HL-60 (cell line): ENCODE measurements at places on chromosomes 11 and 22.

GRCh38 chr22:31080164-31080847 lies 812 bp upstream of the SMTN start:
- DNase-seq: no peak

DNA sequence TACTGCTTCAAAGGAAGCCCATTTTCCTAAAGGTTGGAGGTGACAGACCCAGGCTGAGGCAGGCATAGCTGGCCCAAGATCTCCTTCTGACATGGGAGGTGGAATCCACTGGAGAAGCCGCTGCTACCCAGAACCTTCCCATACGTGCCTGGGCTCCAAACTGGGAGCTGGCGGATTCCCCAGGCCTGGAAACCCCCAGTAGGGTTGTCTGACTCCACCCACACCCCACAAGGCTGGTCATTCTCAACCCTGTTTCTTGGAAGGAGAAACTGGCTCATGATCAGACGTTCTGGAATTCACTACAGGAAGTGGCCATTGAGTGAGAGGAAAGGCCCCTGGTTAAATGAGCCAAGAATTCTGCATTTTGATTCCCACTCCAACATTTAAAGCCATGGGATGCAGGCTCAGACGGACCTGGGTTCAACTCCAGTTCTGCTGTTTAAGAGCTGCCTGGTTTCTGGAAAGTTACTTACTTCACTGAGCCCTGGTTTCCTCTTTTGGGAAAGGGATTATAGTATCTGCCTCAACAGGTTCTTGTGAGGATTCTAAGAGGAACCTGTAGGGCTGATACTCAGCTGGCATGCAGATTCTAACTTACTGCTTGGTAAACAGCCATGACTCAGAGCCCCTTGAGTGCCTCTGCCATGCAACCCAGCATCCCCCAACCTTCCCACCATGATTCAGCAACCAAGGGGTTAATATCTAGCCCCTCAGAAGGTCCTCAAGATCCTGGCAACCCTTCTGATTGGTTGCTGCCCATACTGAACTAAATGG lies 19.4 kb upstream of the TSKU start:
- no peak for DNase-seq

- no peak for DNase-seq
Measured at GRCh38 chr22:33124471-33124870, 66.3 kb upstream of the SYN3 start.

DNA sequence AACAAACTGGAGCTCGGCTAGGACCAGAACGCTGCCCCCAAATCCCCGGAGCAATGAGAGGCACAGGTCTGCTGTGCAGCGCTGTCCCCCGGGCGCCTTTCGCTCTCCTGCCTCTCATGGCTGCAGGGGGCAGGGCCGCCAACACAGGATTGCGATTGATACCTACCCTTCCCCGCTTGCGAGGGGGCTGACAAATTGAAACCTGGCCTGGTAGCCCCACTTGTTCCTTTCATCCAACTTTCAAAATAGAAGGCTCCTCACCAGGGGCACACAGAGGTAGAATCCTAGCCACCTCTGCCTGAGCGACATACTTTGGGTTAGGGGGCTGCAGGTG lies 642 bp upstream of the CASTOR1 start:
- no peak for DNase-seq

DNA sequence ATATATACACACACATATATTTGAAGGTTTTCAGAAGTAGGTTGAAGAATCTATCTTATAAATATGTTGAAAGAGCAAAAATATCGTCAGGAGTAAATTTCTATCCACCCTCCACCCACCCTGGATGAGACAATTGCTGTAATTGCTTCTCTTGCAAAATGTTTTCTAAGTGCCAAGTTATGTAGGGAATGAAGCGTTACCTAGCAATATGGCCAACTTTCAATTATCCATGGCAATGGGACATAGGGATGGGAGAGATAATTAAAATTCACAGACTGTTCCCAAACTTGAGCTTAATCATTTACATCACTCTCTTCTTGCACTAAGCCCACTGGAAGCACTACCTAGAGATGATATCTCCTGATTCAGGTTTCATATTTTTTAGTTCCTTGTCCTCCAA lies 806.2 kb upstream of the RAG2 start:
- no peak for DNase-seq

- no peak for DNase-seq
Measured at GRCh38 chr11:58179648-58180047, 9.2 kb upstream of the OR9Q2 start.

DNA sequence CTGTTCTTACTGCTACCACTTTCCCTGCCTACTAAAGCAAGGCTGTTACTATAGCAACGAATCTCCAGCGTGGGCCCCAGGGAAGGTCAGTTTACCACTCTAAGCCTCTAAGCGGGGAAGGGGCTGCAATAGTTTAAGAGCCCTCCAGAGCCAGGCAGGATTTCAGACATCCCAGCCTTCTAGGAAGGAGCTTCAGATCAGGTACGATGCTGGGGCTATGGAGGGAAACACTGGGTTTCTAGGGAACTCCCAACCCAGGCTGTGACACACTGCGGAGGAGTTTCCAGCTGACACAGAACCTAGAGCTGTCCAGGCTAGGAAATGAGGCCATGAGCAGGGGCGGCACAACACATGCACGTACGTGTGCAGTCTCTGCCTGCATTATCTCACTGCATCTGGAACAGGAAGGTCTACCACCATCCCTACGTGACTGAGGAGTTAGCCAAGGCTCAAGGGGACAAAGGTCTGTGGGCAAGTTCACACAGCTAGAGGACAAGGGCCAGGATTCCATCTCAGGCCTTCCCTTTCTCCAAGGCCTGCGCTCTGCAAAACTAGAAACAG lies 20.4 kb downstream of the HPS4 start:
- no peak for DNase-seq

DNA sequence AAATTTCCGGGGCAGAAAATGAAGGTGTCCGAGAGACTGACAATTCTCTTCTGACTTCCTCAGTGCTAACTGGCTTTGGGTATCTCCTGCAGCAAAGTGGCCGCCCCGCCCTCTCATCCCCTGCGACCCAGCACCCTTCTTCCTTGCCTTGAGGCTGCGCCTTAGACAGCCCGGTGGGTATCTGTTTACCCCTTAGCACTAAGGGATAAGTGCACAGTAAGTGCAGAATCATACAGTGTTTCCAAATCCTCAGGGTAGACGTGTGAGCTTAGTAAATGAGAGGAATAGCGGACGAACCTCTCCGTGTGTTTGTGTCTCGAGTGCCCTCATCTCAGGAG lies 368 bp upstream of the CHORDC1 start:
- no peak for DNase-seq

- DNase-seq: no peak
Measured at GRCh38 chr11:17741487-17741886, 6.9 kb downstream of the KCNC1 start.
